Prostate gland (tissue), 2 donors: ENCODE measurements at places on chromosomes 11 and 22.

DNA sequence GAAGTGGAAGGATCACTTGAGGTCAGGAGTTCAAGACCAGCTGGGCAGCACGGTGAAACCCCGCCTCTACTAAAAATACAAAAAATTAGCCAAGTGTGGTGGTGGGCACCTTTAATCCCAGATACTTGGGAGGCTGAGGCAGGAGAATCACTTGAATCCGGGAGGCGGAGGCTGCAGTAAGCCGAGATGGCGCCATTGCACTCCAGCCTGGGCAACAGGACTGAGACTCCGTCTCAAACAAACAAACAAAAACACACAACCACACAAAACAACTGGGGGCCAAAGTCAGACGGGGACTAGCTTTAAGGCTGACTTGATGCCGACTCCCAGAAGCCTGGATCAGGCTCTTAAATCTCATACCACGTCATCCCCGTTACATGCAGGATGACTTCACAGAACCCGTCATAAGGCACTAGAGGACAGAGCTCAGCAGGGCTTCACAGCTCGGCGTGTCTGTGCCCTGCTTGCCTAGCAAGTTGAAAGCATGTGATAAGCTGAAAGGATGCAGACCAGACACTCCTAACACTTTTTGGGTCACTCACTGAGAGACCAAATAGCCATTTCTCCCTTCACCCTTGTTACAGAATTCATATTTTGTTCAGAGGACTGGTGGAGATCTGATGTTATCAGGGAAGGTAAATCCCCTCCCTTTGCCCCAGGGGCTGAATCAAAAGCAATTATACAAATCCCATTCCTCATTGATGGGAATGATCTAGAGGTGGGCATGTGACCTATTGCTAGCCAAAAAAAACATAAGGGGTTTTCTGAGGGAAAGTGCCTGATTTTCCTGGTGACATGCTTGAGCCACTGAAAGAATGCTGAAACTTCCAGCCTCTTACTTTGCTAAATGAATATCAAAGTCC lies 65.4 kb downstream of the GAB2 start:
- no peaks in the 10 kb centered on the region for H3K36me3 ChIP-seq
- H3K4me1 ChIP-seq, result no peaks in the 10 kb centered on the region
- DNase-seq, result no peak
- no peak overlapping the region for H3K27ac ChIP-seq
- H3K27me3 ChIP-seq, result no peaks in the 10 kb centered on the region
- no peak overlapping the region for H3K4me3 ChIP-seq

GRCh38 chr11:13378316-13378715 lies 84.7 kb downstream of the BTBD10 start:
- DNase-seq, result no peak
- H3K4me3 ChIP-seq, result no peak overlapping the region
- H3K27ac ChIP-seq, result no peak overlapping the region
- H3K27me3 ChIP-seq, result no peaks in the 10 kb centered on the region
- no peaks in the 10 kb centered on the region for H3K36me3 ChIP-seq

DNA sequence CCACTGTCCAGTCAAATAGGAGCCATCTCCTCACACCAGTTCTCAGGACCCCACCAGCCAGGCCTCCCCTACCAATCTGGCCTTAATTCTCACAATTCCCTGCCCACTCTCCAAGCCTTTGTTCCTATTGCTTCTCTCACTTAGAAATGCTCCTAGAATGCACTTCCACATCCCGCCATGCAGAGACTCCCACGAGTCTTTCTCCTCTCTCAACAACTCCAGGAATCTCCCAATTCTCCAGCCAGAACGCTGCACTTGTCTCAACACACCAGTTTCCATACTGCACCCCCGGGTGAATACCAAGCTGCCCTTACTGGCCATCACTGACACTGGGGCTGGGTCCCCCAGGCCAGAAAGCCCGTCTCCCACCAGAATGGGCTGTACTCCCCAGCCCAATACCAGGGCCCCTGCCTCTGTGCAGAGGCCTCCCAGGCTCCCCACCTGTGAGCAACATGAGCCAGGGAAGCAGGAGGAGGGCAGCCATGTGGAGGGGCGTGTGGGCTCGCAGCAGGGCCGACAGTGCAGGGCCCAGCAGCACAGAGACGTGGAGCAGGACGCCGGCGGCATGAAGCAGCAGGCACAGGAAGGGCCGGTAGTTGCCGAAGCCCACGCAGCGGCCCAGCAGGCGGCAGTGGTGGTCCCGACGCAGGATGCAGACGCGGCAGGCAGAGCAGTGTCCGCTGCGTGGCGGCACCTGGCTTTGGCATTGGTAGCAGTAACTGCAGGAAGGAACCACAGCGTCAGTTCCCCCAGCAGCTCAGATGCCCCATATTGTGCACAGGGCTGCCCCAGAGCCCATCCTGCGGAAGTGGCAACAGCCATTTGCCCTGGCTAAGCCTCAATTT lies 2.4 kb downstream of the ZDHHC24 start:
- H3K4me1 ChIP-seq, result peaks cover 4% of the 10 kb centered on the region
- no peak for DNase-seq
- no peak overlapping the region for H3K4me3 ChIP-seq
- H3K27me3 ChIP-seq, result no peaks in the 10 kb centered on the region

DNA sequence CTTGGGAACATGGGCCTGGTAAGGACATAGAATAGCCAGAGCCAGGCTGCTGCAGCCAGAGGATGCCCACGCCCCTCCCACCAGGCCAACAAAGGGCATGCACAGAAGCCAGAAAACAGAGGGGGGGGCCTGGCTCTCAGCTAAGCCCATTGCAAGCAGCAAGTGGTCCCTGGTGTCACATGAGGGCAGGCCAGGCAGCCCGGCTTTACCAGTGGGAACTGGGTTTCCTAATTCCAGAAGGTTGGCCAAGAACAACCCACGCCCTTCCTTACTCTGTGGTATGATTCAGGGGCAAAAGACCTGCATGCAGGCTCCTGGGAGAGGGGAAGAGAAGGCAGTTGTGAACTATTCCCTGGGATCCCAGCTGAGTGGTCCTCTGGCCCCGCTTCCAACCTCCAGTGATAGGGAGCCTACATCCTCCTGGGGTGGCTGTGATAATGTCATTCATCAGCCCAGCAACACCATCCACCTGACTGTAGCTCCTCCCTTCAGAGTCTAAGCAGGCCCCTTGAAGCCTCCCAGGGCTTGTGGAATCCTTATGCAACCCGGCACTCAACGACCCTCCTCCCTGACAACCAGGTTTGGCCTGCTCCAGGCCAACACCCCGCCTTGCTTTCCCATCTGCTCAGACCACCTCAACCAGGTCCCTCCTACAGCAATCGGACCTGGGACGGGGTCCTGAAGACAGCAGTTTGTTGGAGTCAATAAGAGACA lies 62.1 kb upstream of the LMO1 start:
- no peak for DNase-seq
- no peaks in the 10 kb centered on the region for H3K4me1 ChIP-seq
- H3K4me3 ChIP-seq, result no peak overlapping the region

- no peaks in the 10 kb centered on the region for H3K36me3 ChIP-seq
- no peak for DNase-seq
- H3K4me3 ChIP-seq, result no peak overlapping the region
- no peaks in the 10 kb centered on the region for H3K27me3 ChIP-seq
- H3K4me1 ChIP-seq, result no peaks in the 10 kb centered on the region
- H3K27ac ChIP-seq, result no peak overlapping the region
Measured at GRCh38 chr11:99535406-99535805, 514.7 kb downstream of the CNTN5 start.

DNA sequence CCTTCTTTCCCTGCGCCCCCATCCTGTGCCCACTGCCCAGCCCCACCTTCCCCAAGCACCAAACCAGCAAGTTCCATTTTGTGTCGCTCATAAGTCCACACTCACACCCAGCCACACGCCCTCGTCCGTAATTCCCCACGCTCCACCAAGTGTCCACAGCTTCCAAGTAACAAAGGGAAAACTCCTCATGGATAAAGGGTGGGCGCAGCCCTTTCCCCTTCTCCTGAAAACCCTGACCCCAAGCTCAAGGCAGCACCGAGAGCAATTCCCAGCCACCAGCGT lies 458 bp downstream of the FXYD6 start:
- no peaks in the 10 kb centered on the region for H3K27me3 ChIP-seq
- no peaks in the 10 kb centered on the region for H3K36me3 ChIP-seq
- peak overlapping the region; percentile 71 for H3K27ac ChIP-seq
- peak overlapping the region; percentile 45 for H3K4me3 ChIP-seq
- no peaks in the 10 kb centered on the region for H3K4me1 ChIP-seq

DNA sequence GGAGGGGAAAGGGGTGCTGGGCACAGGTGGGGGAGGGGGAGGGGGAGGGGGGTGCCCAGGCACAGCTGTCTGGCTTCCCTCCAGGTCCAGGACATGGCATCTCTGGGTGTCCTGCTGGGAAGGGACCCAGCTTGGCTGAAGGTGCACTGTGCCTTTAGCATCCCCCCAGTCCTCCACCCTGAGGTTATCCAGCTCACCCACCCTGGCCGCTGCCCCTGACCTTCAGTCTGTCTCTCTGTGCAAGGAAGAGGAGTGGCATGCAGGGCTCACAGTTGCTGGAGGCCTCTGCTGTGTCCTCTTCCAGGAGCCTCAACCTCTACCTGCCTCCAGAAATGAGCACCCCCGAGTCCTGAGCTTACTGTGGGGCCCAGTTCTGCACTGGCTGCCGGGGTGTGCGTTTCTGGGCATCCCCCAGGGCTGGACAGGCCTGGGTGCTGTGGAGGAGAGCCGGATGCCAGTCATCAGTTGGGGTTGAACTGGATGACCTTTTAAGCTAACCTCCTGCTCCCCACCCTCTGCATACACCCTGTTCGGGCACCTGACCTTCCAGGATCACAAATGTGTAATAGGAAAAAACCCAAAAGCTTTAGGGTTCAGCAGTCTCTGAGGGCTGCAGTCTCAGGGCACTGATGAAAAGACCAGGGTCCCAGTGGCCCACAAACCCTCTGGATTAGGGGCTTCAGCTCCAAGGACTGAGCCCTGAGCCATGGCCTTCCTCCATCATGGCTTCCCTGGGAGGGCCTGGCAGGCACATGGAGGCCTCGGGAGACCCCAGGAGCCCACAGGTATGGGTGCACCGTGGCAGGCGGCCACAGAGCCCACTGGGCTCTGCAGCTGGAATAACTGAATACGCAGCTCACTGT lies 9.6 kb upstream of the CTSD start:
- no peak overlapping the region for H3K27ac ChIP-seq
- no peaks in the 10 kb centered on the region for H3K36me3 ChIP-seq
- no peaks in the 10 kb centered on the region for H3K4me1 ChIP-seq
